ENCODE measurements at places on chromosomes 5 and 9.

DNA sequence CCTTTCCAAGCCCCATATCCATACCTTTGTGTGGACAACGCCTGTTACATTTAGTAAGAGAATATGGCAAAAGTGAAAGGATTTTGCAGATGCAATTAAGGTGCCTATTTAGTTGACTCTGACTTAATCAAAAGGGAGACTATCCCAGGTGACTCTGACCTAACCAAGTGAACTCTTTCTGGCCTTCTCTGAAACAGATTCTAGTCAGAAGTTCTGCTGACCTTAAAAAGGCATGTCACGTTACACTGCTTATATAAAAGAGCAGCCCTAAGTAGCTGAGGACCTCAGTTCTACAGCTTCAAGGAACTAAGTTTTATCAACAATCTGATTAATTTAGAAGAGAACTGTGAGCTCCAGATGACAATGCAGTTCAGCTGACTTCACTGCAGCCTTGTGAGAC, 5.7 kb upstream of the TICAM2 start:
- DNase-seq = no peak

- no peak for DNase-seq
These were observed 1.1 kb upstream of the ANKS6 start for GRCh38 chr9:98797491-98797890.

DNA sequence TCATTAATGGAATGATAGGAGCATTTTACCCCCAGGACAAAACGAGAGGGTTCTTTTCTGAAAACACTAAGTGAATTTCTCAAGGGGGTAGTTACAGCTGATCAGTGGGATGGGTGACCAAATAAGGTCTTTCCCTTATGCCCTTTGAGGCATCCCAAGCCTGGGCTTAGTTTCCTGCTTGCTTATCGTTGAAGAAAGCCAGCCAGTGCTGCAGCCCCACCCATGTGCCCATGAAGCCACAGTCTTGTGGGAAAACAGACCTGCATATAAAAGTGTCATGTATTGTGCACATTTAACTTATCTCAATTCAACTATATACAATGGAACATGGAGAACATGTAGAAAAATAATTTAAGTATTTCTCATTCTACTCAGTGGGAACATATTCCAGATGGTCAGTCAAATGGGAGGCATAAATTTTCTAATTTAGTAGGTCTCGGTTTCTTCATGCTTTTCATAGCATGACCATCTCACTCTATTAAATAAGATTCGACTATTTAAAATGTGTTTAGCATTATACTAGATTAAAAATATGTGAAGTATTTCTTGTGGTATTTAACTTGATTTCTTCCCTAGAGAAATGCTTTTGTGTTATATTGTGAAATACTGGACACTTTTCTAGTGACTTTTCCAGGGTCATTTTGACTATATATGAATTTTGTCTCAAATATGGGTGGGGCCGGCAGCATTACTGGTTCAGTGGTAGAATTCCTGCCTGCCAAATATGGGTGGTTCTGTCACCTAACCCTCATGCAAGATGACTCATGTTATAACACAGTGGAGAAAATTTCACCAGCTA, 189.7 kb upstream of the SGCD start:
- DNase-seq = no peak

DNA sequence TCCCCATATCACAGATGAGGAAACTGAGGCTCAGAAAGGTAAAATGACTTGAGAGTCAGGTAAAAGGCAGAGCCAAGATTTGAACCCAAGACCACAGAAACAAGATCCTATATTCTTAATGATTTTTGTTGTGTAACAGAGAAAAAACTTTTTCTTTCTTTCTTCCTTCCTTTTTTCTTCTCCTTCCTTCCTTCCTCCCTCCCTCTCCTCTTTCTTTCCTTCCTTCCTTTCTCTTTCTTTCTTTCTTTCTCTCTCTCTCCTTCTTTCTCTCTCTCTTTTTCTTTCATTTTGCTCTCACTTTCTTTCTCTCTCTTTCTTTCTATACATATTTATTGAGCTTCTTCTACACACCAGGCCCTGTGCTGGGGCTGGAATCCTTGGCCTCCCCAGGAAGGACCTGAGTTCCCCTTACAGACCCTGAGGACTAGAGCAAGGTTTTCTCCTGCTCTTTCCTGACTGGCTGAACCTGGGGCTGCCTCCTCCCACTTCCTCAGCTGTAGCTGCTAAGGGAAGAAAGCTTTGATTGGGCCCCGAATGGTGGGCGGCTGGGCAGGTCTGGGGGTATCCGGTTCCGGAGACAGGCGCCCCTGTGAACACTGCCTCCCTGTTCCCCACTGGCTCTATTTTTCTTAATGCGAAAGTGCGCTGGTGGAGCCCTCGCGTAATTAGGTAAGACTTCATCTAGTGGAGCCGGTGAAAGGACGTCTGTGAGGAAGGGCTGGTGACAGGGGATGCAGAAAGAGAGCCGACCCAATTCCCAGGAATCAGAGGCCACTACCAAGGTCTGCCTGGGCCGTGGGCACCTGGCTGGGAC, 27.4 kb upstream of the KIF12 start:
- DNase-seq = no peak

DNA sequence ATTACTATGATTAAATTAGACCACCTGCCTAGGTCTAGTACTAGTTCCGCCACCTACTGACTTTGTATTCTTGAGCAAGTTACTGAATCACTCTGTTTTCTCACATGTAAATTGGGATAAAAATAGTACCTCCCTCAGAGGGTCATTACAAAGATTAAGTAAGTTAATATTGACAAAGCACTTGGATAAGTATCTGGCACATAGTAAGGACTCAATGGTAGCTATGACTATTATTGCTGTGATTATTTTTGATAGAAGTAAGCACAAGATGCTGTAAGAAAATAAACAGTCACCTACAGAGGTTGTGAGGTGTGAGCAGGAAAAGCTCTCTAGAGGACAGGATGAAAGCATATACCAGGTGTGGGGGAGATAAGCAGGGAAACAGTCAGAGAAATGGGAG, 173.1 kb upstream of the PAPPA start:
- no peak for DNase-seq

DNA sequence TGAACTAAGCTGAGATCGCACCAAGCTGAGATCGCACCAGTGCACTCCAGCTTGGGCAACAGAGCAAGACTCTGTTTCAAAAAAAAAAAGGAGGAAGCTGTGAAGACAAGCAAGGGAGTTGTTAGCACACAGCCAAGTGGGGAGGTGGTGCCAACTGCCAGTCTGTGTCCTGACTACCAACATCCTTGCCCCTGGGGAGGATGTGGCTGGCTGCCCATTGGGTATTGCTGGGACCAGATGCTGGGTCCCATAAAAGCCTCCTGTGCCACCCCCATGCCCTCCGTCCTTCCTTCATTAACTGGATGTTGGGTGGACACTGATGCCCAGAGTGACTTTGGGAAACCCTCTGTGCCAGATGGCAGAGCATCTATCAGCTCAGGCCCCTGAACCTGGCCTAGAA, 157.1 kb upstream of the COL5A1 start:
- no peak for DNase-seq

DNA sequence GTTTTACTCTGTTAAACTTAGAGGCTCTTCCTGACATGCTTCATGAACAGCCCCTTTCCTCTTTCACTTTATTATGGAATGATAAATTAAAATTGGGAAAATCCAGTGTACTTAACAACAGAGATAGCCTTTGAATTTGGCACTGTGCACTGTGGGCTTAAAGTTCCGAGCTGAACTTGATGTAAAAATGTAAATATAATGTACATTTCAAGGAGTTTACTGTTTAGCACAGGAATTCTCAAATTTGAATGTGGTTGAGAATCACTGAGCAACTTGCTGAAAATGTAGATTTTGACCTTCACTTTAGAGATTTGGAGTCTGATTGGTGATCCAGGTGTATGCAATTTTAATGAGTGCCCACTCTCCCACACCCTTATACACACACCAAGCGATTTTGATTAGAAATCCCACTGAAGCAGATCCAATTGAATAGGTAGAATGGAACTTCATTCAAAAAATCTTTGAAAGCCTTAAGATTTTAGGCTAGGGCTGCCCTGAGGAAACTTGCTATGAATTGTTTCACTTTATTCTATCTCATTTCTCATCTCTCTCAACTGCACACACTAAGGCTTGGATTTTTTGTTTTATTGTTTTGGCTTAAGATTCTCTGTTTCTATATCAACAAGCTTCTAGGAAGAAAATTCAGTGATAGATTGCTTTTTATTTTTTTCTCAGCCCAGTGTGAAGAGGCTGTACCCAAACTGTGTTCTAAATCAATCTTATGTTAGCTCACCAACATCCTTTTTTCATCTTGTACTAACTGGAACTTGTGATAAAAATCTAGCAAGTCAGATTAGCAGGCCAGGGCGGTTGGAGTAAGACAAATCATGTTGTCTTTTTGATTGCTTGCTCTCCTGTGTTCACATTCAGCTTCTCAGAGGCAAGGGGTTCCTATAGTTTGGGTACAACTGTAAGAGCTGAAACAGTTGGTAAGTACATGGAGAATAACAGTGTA, 22.9 kb downstream of the NUDT12 start:
- no peak for DNase-seq

- DNase-seq = no peak
These were observed 23.8 kb downstream of the DAB2 start for GRCh38 chr5:39400713-39401578.

GRCh38 chr9:477193-477592, 262.5 kb downstream of the DOCK8 start:
- DNase-seq = no peak

- no peak for DNase-seq
These were observed 1565.5 kb upstream of the CDH9 start for GRCh38 chr5:28603869-28604268.

GRCh38 chr9:129550199-129550839, 70.6 kb downstream of the C9orf50 start:
- peak; percentile 67 for DNase-seq

GRCh38 chr9:22214497-22215031, 205.5 kb upstream of the CDKN2B start:
- DNase-seq = no peak

DNA sequence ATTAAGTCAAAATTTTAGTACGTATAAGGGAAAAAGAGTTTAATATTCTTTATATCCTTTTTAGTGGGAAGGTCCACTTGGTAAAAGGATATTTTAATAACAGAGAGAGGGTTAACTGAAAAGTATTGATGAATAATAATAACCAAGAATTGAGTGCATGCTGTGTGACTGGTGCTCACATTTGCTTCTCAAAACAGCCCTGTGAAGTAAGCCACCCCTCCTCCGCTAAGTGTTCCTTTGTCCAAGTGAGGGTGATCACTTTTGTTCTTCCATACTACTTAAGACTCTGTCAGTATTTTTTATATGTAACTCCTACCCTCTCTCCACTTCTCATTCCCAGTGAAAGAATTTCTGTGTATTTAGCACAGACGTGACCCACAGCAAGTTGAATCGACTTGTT, 51.5 kb downstream of the SLC44A1 start:
- DNase-seq = no peak

DNA sequence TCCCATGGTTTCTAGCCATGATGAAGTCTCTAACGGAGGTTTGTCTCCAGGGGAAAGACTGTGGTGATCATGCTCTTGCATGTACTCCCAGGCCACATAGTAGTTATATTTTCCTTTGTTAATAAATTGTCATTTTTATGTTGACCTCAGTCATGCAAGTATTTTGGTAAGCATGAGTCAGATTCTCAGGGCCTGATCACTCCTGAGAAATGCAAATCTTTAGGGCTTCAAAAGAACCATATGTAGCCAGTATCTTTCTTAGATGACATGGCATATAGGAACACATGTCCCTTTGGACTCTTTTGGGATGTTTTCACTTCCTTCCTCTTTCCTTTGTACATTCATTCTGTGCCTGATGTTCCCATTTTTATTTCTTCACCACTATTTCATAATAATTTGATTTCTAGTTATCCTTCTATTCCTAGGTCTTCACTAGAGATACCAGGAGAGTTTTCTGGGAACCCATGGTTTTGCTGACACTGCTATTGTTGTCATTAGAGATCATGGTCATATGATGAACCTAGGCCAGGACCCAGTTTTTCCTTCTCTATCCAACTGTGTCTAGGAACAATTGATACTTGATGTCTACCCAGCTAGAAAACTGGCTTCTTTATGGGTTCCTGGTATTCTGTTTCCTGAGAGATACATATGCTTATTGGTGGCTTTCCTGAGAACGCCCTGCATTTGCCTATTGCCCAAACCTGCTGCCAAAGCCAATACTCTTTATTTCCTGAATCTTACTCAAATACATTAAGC, 248.1 kb upstream of the NREP start:
- no peak for DNase-seq

- no peak for DNase-seq
These were observed 819 bp downstream of the ADRA1B start for GRCh38 chr5:159916841-159917761.

- DNase-seq = no peak
These were observed 160.2 kb downstream of the FAM170A start for GRCh38 chr5:119789406-119790117.

DNA sequence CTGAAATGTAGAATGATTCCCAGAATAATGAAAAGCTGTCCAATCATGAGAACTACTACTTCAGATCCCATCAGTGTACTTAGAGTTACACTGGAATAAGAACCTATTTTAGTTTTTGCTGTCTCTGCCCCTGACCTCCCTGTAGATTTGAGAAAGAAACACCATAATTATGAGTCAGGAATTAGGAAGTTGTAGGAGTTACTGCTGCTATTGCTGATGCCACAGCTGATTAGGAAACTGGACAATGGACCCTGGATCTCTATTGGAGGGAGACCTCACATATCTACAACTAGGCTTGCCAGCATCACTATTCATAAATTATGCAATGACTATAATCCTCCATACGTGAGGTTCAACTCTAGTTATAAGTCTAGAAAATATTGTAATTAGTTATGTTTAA, 48.8 kb upstream of the EDIL3 start:
- no peak for DNase-seq

GRCh38 chr5:118592229-118593002, 395.9 kb downstream of the DTWD2 start:
- no peak for DNase-seq

GRCh38 chr5:86917117-86917579, 299.4 kb downstream of the COX7C start:
- no peak for DNase-seq

GRCh38 chr5:119343766-119344165, 12.1 kb upstream of the TNFAIP8 start:
- DNase-seq = no peak

GRCh38 chr9:129102791-129103594, 7.6 kb downstream of the CRAT start:
- peak; percentile 52 for DNase-seq

DNA sequence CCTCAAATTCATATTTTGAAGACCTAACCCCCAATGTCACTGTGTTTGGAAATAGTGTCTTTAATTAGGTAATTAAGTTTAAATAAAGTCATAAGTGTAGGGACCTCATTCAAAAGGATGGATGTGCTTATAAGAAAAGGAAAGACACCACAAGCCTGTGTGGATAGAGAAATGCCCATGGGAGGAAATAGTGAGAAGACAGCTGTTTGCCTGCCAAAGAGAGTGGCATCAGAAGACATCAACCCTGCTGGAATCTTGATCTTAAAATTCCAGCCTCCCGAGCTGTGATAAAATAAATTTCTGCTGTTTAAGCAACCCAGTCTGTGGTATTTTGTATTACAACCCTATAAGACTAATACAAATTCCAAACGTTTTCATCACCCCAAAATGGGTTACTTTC, 1867.9 kb upstream of the NUDT12 start:
- DNase-seq = no peak

Measured in SW480 (cell line).